Right lung (tissue), 10 donors: ENCODE measurements at places on chromosomes 2 and 18. TPM values are rescaled to one million over a fixed set of nuclear protein-coding genes. Genes with fewer than 3 reads are reported as not detected.

GRCh38 chr2:141900826-141901225, 230.0 kb downstream of the LRP1B start:
- no peak for DNase-seq

DNA sequence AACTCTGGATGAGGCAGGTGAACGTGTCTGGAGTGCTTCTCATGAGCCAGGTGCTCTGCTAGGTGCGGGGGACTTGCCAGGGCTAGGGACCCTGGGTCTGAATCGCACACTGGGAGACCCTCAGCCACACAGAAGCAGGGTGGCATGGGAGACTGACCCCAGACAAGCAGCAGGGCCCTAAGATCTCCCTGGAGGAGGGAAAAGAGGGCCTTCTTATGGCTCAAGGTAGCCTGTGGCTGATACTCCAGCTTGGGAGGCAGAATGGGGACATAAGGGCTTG, 12.8 kb upstream of the CIB4 start:
- DNase-seq: no peak

DNA sequence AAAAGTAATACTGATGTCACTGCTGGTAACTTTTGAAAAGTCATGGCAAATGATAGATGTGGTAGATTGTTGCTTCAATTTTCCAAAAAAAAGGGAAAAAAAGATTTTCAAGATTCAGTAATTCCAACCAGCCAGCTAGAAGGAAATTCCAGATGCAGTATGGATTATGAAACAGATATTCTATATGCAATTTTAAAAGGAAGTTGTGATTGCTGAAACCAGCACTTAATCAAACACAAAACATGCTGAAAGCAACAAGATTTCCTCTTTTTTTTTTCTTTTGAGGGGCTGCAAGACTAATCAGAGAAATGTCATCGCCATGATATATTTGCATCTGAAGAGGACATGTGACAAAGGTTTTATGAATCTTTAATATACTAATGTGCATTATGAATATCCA, 5.1 kb upstream of the HNMT start:
- no peak for DNase-seq

GRCh38 chr18:24055878-24056277, 41.3 kb downstream of the TTC39C start:
- DNase-seq: no peak

DNA sequence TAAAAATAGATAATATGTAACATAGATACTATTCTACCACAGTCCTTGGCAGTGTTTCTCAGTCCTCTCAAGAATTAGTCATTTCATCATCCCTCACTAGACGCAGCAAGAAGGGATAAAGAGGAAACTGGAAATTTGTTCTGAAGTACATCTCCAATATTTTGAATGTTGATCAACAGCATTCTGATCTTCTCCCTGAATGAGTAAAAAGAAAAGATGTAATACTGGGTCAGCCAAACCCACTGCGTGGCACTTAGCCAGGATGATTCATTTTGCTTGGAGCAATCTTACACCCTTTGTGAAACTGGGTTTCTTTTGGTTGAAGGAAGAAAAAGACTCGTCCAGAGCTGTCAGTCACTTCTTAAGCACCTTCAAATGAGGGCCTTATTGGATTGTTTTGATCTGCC, 54.1 kb downstream of the TAF1B start:
- DNase-seq: no peak

- DNase-seq: no peak
These were observed 16.2 kb downstream of the SERPINB4 start for GRCh38 chr18:63627819-63628218.

- no peak for DNase-seq
These were observed 510.9 kb upstream of the CELF4 start for GRCh38 chr18:38076346-38077070.

DNA sequence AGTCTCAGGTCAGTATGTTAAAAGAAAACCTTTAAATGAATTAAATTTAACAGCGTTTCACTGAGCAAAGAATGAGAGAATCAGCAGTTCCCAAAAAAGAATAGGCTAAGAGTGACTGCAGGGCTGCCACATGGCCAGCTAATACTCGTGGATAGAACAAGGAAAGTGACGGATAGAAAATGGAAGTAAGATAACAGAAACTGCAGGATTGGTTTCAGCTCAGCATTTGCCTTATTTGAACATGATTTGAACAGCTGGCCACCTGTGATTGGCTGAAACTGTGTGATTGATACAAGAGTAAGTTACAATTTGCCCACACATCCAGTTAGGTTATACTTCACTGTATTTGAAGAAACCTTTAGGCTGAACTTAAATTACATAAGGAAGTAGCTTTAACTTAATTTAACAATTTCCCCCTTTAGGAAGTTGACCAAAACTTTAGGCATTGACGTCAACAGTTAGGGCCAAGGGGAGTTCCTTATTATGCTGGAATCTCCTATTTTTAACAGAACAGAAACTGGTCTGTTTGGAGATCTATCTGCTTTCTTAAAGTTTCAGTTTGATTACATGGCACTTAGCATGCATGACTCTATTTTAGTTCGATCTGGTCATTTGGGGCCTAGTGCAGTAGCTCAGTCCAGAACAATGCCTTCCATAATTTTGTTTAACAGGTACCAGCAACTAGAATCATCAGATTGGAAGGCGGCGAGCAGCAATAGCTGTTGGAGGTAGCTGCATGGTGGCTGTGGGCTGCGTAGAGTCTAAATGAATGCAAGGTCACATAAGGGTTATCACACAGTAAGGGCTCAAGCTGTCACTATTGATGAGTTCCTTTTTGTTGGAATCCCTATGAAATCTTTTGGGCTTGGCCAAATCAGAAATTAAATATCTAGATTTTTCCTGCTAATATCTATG, 143.4 kb downstream of the TRIM43 start:
- no peak for DNase-seq

- DNase-seq: no peak
These were observed 161.2 kb upstream of the PIEZO2 start for GRCh38 chr18:11310476-11311086.

DNA sequence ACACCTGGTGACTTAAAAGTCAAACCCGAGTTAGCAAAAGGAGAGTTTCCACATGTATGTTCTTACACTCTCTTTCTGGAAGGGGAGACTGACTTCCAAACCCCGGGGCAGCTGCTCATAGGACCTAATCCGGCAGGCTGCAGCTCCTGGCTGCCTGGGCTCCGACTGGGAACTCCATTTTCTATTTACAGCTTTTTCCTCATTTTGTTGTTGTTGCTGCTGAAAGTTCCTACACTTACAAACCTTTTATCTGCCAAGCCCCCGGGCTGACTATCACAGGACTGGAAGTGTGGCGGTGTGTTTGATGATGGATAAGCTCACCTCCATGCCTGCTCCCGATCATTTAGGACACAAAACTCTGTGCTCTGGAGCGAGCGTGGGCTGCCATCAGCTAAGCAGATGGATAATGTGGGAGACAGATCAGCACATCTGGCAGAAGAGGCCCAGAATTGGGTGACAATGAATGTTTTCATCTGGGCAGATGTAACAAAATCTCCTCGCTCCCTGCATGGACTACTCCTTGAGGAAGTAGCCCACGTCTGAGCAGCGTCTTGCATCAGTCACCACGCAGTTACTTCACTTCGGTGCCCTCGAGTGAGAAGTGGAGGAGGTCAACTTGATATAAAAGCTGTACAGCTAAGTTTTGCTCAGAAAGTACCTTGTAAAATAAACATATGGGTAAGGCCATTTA, 114.4 kb upstream of the COPS8 start:
- DNase-seq: peak; percentile 94

GRCh38 chr18:35467624-35468016, 30.1 kb downstream of the INO80C start:
- DNase-seq: no peak

GRCh38 chr2:1231466-1232063, 181.7 kb upstream of the TPO start:
- DNase-seq: no peak

DNA sequence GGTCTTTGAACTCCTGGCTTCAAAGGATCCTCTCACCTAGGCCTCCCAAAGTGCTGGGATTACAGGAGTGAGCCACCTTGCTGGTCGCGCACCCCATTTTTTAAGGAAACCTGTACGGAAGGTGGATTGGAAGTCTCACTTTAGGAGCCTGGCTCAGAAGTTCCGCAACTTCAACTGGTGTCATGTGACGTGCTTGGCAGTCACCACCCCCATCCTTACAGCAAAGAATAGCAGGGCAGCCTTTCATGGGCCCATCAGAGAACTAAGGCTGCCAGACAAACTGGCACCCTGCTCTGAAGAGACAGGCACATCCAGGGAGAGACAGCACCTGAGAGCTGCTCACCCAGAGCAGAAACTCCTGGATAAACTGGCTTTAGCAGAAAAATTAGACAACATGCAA, 3.3 kb upstream of the SLC66A2 start:
- no peak for DNase-seq

DNA sequence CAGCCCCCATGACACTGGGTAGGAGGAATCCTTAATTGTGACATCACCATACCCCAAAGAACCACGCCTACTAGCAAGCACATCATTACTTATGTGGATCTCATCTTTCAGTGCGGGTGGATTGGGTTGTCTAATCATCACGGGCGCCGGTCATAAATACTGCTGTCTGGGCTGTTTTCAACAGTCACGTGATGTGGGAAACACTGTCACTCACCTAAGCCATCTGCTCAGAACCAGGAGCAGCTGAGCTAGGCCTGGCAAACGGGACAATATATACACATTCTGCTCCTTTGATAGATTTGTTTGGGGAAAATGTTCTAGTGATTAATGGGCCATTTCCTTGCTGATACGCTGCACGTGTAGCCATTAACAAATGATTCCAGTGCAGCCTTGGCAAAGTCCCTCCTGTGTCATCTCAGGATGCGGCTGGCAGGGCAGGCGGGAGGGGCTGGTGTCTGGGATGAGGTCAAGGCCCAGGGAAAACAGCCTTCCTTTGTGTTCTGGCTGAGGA, 145.9 kb upstream of the COPS8 start:
- no peak for DNase-seq

- no peak for DNase-seq
These were observed 7.5 kb downstream of the SH3RF3 start for GRCh38 chr2:109136542-109136941.

DNA sequence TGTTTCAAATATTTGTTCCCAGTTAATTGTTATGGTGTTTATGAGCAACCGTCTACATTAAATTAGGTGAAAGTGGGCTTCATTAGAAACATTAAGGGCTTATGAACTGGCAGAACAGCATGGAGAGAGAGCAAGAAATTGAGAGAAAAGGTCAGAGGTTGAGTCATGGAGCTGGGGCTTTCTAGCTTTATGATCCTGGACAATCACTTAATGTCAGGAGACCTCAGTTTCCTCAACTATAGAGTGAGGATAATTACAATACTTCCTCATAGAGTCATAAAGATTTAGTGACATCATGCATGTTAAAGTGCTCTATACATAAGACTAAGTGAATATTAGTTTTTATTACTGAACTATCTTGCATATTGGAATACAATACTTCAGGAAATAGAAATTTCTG, 83.9 kb downstream of the PLCL1 start:
- DNase-seq: no peak

GRCh38 chr18:77052983-77053309, 79.6 kb downstream of the MBP start:
- no peak for DNase-seq

- peak; percentile 94 for DNase-seq
These were observed at the start of gene USP14 for GRCh38 chr18:158128-159036. Gene USP14, plus strand, starts transcription at chr18:158557. Its CDS starts 142 bp downstream, at chr18:158699.

DNA sequence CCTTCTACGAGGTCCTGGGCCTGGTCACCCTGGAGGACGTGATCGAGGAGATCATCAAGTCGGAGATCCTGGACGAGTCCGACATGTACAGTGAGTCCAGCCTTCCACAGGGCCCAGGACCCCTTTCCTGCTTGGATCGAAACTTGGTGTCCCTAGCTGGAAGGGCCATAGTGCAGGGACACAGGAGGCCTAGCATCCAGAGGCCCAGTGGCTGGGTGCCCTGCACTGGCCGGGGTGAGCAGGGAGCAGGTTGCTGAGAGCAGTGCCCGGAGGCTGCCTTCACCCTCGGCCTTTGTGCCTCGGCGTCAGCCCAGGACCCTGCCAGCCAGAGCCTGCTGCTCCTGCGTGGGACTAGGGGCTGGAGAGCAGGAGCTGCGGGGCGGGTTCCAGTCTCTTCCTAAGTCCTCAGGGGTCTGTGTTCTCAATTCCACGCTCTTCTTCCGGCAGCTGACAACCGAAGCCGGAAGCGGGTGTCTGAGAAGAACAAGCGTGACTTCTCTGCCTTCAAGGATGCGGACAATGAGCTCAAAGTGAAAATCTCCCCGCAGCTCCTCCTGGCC, 18.9 kb upstream of the CNNM3 start:
- no peak for DNase-seq

DNA sequence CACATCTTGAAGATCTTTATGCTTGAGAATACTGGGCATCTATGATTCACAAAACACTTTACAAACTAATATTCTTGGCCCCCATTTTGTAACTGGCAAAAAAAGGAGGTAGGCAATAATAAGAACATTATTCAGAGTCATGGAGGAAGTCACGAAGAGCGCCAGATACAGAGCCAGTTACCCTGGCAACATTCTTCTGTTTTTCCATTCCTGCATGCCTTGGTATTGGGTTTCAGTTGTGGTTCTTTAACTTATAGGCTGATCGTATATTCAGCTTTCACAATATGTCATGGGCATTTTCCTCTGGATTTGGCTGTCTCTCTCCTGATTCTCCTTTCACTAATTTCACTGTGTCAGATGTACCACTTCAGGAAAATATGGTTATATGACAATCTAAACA, 234.7 kb downstream of the HRH4 start:
- DNase-seq: no peak

DNA sequence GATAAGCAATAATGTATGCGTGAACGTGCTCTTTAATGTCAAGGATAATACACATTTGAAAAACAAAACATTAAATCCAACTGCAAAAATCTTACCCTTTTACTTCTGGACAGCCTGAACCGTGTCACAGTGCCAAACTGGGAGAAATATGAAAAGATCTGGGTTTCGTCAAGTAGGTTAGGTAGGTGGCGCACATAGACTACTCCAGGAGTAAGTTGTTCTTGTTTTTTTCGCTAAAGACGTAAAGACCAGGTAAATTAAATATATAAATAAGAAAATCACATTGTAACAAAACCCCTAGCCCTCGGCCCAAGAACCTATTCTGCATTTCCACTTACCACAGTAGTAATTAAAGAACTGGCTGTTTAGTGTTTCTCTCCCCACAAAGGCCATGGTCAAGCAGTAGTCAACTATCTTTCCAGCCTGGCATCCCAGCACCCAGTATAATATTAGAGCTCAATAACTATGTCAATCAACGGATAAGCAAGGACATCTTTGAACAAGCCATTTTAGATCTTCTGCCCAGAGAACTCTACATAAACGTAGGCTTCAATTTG, 1.1 kb downstream of the NIFK start:
- no peak for DNase-seq

Gene CFAP65
- 4.5 TPM for polyA plus RNA-seq

Gene GAREM2
- 6.5 TPM for polyA plus RNA-seq

Gene OR6B2
- polyA plus RNA-seq: not detected

Gene DSG4
- not detected for polyA plus RNA-seq

Gene ASPRV1
- polyA plus RNA-seq: 2.0 TPM

Gene SEC11C
- 111 TPM for polyA plus RNA-seq

Gene SPP2
- polyA plus RNA-seq: 0.27 TPM
